ENCODE measurements at places on chromosomes 16 and 17.

GRCh38 chr16:66097751-66098150 lies 268.7 kb upstream of the CDH5 start:
- DNase-seq = no peak

DNA sequence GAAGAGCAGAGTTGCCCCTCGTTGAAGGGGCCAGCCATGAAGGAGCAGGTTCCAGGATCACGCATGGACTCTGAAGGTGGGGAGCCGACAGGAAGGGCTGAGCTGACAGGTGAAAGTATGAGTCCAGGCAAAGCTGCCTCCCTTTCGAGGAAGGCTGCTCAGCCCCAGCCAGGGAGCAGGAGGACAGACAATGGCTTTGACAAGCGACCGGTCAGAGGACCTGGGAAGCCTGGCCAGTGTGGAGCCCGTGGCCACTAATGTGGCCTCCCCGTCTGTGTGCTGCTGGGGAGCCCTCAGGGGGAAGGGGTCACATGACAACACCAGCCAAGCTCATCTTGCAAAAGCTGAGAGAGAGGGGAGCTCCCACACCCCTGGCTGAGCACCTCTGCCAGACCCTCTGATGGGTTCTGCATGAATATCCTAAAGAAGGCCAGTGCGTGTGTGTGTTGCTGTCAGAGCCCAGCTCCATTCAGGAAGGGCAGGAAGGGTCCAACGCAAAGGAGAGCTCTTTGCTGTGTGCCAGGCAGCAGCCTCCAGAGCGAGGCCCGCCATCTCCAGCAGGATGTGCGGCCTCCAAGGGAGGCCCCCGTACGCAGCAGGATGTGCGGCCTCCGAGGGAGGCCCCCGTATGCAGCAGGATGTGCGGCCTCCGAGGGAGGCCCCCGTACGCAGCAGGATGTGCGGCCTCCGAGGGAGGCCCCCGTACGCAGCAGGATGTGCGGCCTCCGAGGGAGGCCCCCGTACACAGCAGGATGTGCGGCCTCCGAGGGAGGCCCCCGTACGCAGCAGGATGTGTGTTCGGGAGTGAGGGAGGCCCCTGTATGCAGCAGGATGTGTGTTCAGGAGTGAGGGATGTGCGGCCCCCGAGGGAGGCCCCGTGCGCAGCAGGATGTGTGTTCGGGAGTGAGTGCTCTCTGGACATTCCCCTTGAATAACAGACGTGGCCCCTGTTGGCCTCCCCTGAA lies 102.1 kb upstream of the CHMP6 start:
- no peak for DNase-seq

GRCh38 chr17:33178681-33179080 lies 114.4 kb downstream of the ASIC2 start:
- DNase-seq = no peak

DNA sequence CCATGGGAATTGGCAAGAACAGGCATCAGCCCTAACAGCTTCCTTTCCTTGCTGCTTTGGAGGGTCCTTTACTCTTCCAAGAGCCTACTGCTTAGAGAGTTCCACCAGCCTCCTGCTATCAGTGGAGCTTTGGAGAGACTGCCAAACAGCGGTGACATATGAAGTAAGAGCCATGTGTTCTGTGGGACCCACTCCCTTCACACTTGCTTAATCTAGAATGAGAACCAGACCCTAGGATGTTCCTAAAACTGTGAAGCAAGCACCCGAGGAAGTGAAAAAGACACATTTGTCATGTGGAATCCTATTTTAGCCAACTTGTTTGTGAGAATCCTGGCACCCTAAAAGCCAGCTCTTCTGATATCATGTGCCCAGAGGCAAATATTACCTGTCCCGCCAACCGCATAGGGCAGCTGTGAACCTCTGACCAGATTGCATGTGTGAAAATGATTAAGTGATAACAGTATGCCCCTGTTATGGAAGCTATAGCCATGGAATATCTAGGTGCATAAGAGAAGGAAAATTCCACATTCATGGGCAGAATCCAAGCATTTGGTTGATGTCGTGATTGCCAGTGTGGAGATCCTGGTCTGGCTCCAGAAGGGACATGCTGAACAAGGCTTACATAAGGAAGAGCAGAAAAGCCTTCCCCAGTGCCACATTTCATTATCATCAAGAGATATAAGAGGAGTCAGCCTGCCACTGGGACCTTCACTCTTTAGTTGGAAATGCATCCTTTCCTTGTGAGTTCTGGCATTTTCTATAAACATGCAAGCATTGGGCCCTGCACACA lies 18.7 kb downstream of the RCVRN start:
- no peak for DNase-seq

DNA sequence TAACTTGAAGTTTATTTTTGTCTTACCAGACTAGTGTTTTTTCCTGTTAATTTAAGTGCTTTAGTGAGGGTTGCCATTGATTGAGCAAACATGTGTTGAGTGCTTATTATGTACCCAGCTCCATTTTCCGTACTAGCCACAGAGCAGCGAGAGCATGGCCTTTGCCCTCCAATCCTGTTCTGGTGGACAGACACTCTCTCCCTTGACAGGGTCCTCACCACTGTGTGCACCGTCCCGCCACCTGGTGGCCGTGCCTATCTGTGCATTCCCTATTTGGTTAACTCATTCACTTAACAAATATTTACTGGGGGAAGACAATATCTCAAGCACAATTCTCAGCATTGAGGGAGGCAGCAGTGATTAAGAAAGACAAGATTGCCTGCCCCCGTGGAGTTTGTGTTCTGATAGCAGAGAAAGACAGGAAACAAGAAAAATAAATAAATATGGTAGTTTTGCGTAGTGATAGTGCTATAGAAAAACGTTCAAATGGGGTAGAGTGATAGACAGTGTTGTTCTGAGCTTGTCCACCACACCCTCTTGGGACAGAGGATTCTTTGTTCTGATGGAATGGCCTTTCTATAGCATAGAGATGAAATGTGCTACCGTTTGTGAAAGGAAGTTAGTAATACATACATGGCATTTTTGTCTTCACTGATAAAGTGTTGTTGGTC lies 13.0 kb downstream of the CDH13 start:
- no peak for DNase-seq

DNA sequence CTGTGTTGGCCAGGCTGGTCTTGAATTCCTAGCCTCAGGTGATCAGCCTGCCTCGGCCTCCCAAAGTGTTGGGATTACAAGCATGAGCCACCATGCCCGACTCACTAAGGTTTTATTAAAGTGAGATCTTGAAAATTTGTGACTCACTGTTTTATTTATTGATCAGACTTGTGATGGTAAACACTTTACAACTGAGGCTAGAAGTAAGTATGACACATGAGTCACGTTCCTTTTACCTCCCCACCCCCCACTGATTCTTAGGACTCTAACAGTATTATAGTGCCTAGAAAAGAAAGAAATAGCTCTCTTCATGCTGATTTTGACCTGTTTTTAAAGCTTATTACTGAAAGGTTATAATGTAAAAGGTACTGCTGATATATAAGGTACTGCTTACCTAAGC lies 160.6 kb downstream of the TANC2 start:
- peak; percentile 4 for DNase-seq
